ENCODE measurements at places on chromosomes 11 and 22.

DNA sequence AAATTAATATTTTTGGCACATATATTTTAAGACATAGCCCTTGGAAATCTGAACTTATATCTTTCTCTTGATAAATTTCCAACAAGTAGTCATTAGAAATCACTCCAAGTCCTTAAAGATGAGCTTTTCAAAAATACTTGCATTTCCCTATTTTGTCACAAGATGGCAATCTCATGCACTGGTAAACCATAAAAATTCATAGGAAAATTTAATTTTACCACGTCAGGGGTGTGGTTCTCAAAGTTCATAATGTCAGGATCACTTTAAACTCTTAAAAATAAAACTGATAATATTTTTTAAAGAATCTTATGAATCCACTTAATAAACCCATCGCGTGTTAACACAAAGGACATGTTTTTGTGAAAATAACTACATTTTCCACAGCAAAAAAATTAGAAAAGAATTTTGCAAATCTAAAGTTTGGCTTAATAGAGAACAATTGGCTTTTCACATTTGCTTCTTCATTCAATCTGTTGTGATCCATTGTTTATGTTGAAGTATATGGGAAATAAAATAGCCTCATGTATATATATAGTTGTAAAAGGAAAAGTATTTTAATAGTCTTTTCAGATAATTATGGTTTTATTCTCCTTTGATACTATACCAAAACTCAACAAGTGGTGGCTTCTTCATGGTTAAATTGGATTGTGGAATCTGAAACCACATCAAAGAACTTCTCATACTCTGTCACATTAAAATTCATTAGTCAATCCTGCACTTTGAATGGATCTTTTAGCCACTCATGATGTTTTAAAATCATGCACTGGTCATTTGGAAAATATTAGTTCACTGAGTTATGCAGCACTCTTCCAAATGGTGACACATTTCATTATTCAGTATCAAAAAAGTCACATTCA, 169.1 kb downstream of the CADM1 start:
- no peak for DNase-seq

GRCh38 chr11:47991266-47991830, 11.0 kb downstream of the PTPRJ start:
- no peak for DNase-seq

DNA sequence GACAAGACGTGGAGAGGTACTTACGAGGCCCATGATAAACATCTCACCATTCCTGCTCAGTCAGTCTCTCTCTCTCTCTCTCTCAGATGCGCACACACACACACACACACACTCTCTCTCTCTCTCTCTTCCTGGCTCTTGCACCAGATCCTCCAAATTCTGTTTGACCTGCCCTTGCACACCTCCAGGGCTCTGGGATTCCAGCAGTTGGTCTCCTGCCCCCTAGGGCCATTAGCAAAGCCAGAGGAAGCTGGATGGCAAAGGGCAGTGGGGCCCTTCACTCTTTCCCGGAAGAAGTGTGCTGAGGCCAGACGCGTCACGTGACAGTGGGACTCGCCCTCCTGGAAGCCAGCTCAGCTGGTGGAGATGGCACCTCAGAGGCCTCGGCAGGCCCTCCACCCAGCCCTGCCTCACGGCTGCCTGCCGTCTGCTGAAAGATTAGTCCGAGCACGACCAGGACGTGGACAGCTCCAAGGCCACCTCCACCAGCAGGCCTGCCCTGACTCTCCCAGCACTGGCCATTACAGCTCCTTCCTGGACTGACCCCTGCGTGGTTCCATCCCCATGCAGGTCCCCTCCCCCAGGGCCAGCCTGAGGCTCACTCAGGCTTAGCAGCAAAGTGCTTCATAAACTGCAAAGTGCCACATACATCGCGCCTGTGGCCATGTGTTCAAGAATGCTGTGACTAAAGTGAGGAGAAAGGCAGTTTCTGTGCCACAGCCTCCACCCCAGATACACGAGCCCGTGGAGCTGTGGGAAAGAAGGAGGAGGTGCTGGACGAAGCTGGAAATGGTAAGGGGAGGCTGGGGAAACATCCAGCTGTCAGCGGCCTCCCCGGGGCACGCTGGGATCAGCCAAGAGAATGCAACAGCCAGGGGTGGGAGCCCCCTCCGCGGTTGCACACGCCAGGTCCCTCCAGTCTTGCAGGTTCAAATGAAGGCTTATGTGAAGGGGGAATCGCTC, 3.7 kb downstream of the PDGFB start:
- DNase-seq = peak; percentile 29

- DNase-seq = no peak
Measured at GRCh38 chr11:20880094-20880493, 210.7 kb downstream of the NELL1 start.

- DNase-seq = no peak
Measured at GRCh38 chr22:21942407-21943343, 10.0 kb downstream of the PPM1F start.

GRCh38 chr22:47310601-47311000, 548.2 kb downstream of the TBC1D22A start:
- DNase-seq = no peak

DNA sequence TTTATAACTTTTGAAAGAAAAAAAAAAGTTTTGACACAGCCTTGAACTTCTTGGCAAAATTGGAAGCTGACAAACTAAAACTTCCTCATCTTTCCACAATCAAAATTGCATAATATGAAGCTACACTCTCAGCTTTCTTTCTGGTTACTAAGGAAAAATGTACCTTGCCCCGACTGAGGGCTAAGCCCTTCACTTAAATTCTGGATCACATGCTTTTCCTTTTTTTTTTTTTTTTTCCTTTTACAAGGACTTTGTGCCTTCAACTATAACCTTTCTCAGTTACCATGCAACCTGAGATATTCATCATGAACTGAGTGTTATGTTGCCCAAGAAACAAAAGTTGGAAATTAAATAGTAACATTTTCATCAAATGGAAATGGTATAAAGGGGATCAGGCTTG, 188.5 kb upstream of the CARD18 start:
- DNase-seq = no peak

All from hematopoietic multipotent progenitor cell treated with erythropoietin and hydrocortisone succinate and interleukin-3 and kit ligand, for 15 days (in vitro differentiated cells).